ENCODE measurements at places on chromosomes 12 and 14. TPM values are rescaled to one million over a fixed set of nuclear protein-coding genes. Genes with fewer than 3 reads are reported as not detected.

DNA sequence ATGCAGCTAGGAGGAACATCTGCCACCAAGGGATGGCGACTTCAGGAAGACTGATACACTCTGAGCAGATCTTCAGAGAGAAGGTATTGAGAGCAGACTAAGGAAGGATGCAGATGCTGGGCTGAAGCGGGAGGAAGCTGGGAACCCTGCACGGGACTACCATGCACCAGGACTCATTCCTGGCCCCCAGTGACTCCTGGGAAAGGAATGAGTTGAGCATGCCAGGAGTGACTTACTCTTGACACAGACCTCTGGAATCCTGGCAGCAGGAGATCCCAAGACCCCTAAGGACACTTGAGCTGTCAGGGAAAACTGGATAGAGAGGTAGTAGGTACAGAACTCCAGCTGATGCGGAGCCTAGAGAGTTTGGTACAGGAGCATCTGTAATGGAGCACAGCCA is 336.1 kb downstream of the RPS29 start:
- no peak for DNase-seq

ANKRD33 gene
- polyA plus RNA-seq = not detected

- DNase-seq = no peak
These were observed 915.9 kb downstream of the SLC6A15 start for GRCh38 chr12:83996671-83997070.

- no peak for DNase-seq
These were observed 24.9 kb downstream of the SLC6A12 start for GRCh38 chr12:188910-189621.

RIMBP2 gene
- 0.12 TPM for polyA plus RNA-seq

- no peak for DNase-seq
These were observed 25.7 kb upstream of the SEL1L start for GRCh38 chr14:81559385-81559784.

CISTR gene
- not detected for polyA plus RNA-seq

Measured in keratinocyte (primary cell).